ENCODE measurements at places on chromosomes 6 and 20. TPM values are rescaled to one million over a fixed set of nuclear protein-coding genes. Genes with fewer than 3 reads are reported as not detected.
A peak's percentile ranks its signal among the peaks of the same experiment; 100 is the strongest.

CDSN gene
- 0.05 TPM for total RNA-seq

FKBP1C gene
- total RNA-seq: 0.38 TPM

MARCKS gene
- 94.5 TPM for total RNA-seq

SCRT2 gene
- total RNA-seq: not detected

PAQR8 gene
- total RNA-seq: 7.9 TPM

ULBP2 gene
- 0.66 TPM for total RNA-seq

NKX2-2 gene
- total RNA-seq: 0.05 TPM

ZNF334 gene
- 3.8 TPM for total RNA-seq

OR5V1 gene
- not detected for total RNA-seq

LAMA5 gene
- 12.8 TPM for total RNA-seq

DNA sequence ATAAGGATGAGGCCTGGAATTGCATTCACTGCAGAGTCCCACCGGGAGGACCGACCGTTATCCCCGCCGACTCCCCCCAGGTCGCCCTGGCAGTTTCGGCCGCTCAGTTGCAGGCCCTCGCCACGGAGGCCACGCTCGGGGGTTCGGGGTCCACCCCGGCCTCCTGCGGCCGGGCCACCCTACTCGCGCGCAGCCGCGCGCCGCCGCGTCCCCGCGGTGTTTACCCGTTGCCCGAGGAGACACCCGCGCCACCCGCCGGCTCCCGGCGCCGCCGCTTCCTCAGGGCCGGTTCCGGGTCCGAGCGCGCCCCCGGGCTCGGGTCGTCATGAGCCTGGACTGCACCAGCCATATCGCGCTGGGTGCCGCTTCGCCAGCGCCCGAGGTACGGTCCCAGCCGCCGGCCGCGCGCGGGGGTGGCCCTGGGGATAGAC, at the start of gene CCDC170:
Gene CCDC170, plus strand, starts transcription at position 214 of the 431 bp plus-strand sequence. Its CDS starts 112 bp downstream, at position 326.
- DNase-seq: peak; percentile 27
- peaks cover 24% of the 10 kb centered on the region for H3K27me3 ChIP-seq
- no peak within 1 kb of the TSS for H3K27ac ChIP-seq
- H3K4me1 ChIP-seq: peaks cover 3% of the 10 kb centered on the region
- H3K36me3 ChIP-seq: no peaks in the 10 kb centered on the region
- peak within 1 kb of the TSS; percentile 38 for H3K4me3 ChIP-seq

DNA sequence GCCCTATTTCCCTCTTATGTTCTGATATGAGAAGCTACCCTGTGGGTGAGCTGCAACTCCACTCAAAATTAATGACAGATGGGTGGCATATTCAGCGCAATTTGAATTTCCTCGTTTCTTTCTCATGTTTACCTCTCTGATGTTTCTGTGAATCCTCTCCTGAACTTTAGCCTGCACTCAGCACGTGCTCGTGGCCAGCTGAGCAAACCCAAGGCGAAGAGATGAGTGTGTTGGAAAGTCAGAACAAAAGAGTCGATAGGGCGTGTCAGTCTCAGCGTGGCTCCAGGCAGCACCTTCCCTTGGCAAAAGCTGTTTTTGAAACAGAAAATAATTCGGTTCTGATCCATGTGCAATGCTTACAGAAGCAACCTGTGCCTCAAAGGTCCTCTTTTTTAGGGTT, 226.1 kb upstream of the GMDS start:
- H3K4me3 ChIP-seq: no peak overlapping the region
- no peak for DNase-seq
- no peak overlapping the region for H3K27ac ChIP-seq
- H3K4me1 ChIP-seq: peaks cover 6% of the 10 kb centered on the region

DNA sequence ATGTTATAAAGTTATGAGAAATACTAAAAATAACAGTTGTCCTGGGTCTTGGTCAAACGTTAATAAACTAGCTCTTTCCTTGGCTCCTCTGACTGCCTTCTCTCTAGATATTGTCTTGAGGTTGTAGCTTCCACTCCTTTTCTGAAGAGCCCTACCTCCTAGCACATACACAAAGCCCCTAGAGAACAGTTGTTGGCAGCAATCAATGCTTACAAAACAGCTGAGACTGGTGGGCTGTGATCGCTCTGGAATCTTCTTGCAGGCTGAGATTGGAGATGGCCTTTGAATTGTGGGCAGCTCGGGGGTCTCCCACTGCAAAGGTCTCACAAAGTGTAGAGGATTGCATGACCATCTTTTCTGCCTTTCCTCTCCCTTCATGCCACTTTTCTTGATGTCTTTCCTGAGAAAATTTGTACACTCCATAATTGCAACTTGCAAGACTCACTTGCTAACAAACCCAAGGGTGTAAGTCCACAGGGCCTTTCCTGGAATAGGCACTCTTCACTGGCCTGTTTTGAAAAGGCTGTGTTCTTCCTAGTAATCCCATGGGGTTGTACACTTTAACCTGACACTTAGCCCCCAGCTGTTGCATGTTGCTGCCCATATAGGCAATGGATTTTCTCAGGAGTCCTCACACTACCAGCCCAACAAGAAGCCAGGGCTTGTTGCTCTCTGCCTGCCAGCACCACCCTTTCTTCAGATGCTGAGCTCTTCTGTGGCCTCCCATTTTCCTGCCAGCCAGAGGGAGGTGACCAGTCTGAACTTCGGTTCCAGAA, 99.9 kb downstream of the TCP11 start:
- H3K4me1 ChIP-seq: peaks cover 9% of the 10 kb centered on the region
- no peak for DNase-seq
- peaks cover 5% of the 10 kb centered on the region for H3K36me3 ChIP-seq
- H3K4me3 ChIP-seq: no peak overlapping the region
- H3K27ac ChIP-seq: no peak overlapping the region

DNA sequence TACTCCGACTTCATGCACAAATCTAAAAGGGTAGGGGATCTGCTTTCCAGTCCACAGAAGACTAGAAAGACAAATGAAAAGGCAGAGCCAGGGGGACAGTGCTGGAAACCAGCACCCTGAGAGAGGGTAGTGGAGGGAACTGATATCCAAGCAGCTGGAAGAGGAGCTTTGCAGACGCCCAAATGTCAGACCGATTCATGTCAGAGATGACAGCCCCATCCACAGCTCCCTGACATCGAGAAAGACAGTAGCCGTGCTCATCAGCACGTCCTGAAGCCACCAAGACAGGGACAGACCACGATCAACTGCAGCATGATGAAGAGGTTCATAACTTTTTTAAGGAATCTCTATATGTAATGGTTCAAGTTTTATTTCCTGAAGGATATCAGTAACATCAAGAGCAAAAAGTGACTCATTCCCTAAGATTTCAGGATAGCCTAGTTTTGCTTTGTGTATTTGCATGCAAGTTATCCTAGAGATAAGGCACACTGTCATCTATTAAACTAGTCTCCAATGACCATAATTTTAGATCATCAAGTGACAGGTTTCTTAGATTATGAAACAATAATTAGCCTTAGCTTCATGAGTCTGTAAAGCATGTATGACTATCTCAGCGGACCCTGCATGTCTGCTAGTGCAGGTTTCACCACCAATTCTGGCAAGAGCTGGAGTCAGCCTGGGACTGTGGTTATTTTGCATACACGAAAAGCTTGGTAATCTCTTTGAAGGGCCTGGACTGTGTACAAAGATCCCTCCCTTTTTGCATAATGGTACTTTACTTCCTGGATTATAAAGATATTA, 43.0 kb downstream of the PRDM1 start:
- H3K4me3 ChIP-seq: no peak overlapping the region
- no peaks in the 10 kb centered on the region for H3K27me3 ChIP-seq
- no peaks in the 10 kb centered on the region for H3K36me3 ChIP-seq
- H3K4me1 ChIP-seq: no peaks in the 10 kb centered on the region
- no peak overlapping the region for H3K27ac ChIP-seq
- DNase-seq: no peak

DNA sequence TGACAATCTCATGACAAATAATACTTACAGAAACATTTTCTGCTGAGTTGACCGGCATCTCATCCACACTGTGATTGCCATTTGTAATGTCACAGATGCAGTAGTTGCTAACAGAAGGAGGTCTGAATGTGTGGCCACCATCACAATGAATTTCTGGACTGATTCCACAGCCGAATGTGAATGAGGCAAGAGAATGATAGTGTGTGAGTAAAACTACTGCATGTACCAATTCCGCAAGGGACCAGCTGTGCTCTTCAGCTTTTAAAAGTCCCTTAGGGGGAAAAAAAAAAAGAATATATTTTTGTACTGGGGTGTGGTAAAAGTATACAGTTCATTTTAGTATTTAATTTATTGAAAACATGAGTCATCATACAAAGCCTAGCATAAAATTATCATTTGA, 96.2 kb downstream of the SESN1 start:
- no peak overlapping the region for H3K4me3 ChIP-seq
- no peaks in the 10 kb centered on the region for H3K36me3 ChIP-seq
- no peak for DNase-seq
- no peaks in the 10 kb centered on the region for H3K27me3 ChIP-seq
- no peaks in the 10 kb centered on the region for H3K4me1 ChIP-seq
- no peak overlapping the region for H3K27ac ChIP-seq

- no peaks in the 10 kb centered on the region for H3K27me3 ChIP-seq
- DNase-seq: no peak
- no peaks in the 10 kb centered on the region for H3K36me3 ChIP-seq
- no peak overlapping the region for H3K27ac ChIP-seq
- H3K4me3 ChIP-seq: no peak overlapping the region
Measured at GRCh38 chr20:23024701-23025100, 10.4 kb upstream of the SSTR4 start.

DNA sequence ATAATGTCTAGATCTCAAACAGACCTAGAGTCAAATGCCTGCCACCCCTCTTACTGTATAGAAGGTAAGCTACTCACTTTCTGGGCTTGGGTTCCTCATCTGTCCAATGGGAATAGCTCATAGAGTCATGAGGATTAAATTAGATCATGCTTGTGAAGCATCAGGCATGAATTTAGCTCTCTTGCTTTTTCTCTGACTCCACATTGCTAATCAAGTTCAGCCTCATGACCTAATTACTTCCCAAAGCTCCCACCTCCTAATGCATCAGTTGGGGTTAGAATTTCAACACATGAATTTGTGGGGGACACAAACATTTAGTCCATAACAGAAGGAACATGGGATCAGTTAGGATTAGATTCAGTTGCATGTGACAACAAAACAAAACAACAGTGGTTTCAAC, 4.6 kb upstream of the DDX27 start:
- H3K36me3 ChIP-seq: no peaks in the 10 kb centered on the region
- DNase-seq: no peak
- H3K27ac ChIP-seq: no peak overlapping the region
- H3K4me1 ChIP-seq: peaks cover 9% of the 10 kb centered on the region
- H3K4me3 ChIP-seq: no peak overlapping the region

- peak overlapping the region; percentile 20 for H3K4me3 ChIP-seq
- peaks cover 37% of the 10 kb centered on the region for H3K4me1 ChIP-seq
- peaks cover 3% of the 10 kb centered on the region for H3K27me3 ChIP-seq
- peak overlapping the region; percentile 61 for H3K27ac ChIP-seq
- no peak for DNase-seq
- H3K36me3 ChIP-seq: peaks cover 5% of the 10 kb centered on the region
Measured at GRCh38 chr20:63858393-63859165, 2.7 kb upstream of the ABHD16B start.

DNA sequence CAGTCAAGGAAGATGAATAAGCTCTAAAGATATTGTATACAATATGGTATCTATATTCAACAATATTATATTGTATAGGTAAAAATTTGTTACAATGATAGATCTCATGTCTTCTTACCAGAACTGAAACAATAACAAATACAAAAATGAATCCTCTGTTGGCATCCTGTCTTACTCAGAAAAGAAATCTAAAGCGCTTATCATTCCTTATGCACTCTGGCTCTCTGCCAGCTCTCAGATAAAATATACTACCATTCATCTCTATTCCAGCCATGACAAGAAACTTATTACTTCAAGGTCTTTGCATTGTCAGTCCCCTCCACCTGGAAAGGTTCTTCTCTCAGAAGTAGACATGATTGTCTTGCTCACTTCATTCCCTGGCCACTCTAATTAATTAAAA, 138.6 kb downstream of the THEMIS start:
- no peak overlapping the region for H3K27ac ChIP-seq
- DNase-seq: no peak
- H3K4me3 ChIP-seq: no peak overlapping the region
- H3K27me3 ChIP-seq: no peaks in the 10 kb centered on the region
- peaks cover under 1% of the 10 kb centered on the region for H3K36me3 ChIP-seq
- H3K4me1 ChIP-seq: peaks cover 6% of the 10 kb centered on the region

GRCh38 chr20:5172167-5172601, 45.4 kb downstream of the CDS2 start:
- DNase-seq: no peak
- H3K36me3 ChIP-seq: peaks cover 25% of the 10 kb centered on the region
- no peaks in the 10 kb centered on the region for H3K27me3 ChIP-seq
- H3K4me1 ChIP-seq: peaks cover 48% of the 10 kb centered on the region
- H3K27ac ChIP-seq: no peak overlapping the region
- no peak overlapping the region for H3K4me3 ChIP-seq

DNA sequence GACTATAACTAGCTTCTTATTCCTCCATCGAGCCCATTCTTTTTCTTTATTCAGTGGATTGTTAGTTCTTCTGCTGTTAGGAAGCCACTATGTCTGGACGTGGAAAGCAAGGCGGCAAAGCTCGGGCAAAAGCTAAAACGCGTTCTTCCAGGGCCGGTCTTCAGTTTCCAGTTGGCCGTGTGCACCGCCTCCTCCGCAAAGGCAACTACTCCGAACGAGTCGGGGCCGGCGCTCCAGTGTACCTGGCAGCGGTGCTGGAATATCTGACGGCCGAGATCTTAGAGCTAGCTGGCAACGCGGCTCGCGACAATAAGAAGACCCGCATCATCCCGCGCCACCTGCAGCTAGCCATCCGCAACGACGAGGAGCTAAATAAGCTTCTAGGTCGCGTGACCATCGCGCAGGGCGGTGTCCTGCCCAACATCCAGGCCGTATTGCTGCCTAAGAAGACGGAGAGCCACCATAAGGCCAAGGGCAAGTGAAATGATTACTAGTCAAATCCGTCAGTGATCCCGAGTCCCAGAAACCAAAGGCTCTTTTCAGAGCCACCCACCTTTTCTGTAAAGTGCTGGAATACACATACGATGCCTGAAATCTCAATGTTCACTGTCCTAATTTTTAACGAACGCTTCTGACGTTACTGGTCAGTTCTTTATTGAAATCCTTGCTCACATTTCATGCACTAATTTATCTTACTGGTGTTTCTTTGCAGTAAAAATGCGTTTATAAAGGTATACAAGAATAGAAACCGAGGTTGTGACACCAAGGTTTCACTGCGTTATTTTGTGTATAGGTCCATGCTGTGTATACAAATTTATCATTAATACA, 129.9 kb downstream of the HFE start:
- peaks cover 44% of the 10 kb centered on the region for H3K4me1 ChIP-seq
- H3K4me3 ChIP-seq: peak overlapping the region; percentile 79
- no peaks in the 10 kb centered on the region for H3K36me3 ChIP-seq
- H3K27ac ChIP-seq: peak overlapping the region; percentile 100
- no peak for DNase-seq
